ENCODE measurements at places on chromosomes 16 and 17.

- DNase-seq = no peak
These were observed 155.1 kb downstream of the C16orf95 start for GRCh38 chr16:87161822-87162676.

GRCh38 chr17:79049821-79050220, 24.8 kb upstream of the ENGASE start:
- DNase-seq = no peak

- DNase-seq = no peak
These were observed 18.6 kb downstream of the NOD2 start for GRCh38 chr16:50711862-50712559.

DNA sequence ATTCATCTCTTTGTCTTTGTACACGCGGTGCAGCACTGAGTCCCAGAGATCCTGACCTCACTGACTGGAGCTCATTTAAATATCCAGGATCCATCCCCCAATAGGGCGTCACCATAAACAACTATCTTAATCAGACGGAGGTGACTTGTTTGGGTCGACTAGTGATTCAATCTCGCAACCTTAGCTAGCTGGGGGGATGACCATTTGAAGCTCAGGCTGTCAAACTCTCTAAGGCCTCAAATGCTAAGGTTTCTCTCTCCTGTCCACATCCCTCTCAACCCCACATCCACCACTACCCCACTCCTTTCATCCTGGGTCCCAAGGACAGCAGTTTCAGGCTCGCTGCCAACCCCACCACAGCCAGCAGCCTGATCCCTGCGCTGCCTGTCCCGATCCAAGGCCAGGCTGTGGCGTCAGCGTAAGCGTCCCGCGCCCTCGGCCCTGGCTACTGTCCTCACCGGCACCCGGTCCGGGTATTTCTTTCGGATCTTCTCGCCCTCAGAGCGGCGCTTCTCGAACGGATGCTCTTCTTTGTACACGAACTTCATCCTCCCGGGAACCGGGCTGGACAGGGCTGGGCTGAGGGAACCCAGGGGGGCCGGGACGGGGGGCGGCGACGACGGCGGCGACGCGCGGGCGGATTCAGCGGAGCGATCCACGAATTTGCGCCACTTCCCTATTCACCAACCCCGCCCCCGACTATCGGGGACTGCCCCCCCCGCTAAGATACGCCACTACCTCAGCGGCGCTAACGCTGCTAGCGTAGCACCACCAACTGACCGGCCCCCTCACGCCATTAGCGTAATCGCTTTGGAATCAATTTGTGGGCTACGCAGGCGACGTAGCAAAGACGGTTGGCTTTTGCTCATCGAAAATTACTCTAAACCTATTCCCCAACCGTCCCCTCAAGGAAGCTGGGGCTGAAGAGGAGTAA, at the start of gene GABARAP:
TSS of gene GABARAP (minus strand) at position 667 of the 934 bp plus-strand sequence. CDS start at position 548, 119 bp downstream.
- peak; percentile 91 for DNase-seq

- DNase-seq = peak; percentile 28
These were observed 42.1 kb downstream of the CYB5B start for GRCh38 chr16:69466547-69466946.

- no peak for DNase-seq
These were observed 34.2 kb upstream of the IRX3 start for GRCh38 chr16:54320697-54321340.

DNA sequence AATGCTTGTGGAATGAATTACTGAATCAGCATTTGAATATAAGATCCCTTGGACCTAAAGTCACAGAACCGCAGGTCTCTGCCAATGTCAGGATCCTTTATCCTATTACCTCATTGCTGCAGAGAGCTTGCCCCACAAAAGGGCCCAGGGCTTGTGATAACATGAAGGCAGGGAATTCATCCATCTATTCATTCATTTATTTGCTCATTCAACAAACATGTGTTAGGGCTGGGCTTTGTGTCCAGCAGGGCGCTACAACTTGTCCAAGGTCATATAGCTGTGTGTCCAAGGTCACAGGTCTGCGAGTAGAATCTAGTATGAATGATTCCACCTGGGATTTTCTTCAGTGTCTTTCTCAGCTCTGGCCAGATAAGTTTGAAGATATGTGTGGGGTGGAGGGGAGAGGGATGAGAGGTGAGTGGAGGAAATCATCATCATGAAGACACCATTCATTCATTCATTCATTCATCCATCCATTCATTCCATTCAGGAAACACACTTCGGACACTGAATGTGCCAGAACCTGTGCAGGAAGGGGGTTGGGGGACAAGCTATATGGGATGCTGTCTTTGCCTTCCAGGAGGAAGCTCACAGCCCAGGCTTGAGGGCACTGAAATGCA, 1.3 kb upstream of the UNC45B start:
- DNase-seq = no peak

DNA sequence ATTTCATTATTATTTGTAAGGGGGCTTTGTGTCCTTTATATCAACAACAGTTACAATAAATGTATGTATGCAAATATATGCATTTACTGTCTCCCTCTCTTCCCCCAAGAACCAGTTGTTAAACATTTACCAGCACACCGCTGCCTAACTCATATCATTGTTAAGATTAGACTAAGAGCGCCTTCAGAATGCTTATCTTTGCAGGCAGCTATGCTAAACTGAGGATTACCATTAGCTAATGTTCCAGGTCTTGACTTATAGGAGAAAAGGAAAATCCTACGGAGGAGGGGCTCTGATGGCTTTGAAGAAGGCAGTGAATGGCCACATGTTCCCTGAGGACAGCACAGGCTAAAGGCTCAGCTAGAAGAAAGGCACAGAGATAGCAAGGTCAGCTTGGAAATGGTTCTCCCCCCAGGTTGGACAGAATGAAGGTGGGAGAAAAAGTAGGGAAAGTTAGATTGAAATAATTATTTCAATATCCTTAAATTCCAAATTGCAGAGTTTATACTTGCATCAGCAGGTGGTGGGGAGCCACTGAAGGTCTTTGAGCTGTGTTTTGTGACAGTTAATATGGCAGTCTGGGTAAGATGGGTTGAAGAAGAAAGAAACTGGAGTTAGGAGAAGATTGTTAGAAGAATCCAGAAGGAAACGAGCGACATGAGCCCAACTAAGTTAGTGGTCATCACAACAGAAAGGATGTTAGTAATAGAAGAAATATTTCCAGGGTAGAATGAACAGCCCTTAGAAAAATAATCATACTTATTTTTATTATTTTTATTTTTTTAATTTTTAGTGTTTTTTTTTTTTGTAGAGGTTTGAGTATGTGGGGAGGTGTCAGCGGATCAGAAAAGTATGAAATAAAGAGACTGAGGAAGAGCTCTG, 87.0 kb upstream of the MAF start:
- DNase-seq = no peak

- no peak for DNase-seq
These were observed 5.5 kb downstream of the NR1D1 start for GRCh38 chr17:40094874-40095273.

GRCh38 chr17:29396066-29396465, 5.9 kb downstream of the TAOK1 start:
- no peak for DNase-seq

- no peak for DNase-seq
These were observed 74.0 kb upstream of the CREBBP start for GRCh38 chr16:3954411-3954921.

- DNase-seq = no peak
These were observed 38.8 kb downstream of the ERN1 start for GRCh38 chr17:64091116-64091515.

GRCh38 chr17:67378454-67379250, 1.6 kb downstream of the PITPNC1 start:
- DNase-seq = peak; percentile 79

- DNase-seq = no peak
These were observed 2.3 kb downstream of the CCL4 start for GRCh38 chr17:36105781-36106492.

- DNase-seq = peak; percentile 63
These were observed 62.0 kb downstream of the IL21R start for GRCh38 chr16:27463741-27464591.

DNA sequence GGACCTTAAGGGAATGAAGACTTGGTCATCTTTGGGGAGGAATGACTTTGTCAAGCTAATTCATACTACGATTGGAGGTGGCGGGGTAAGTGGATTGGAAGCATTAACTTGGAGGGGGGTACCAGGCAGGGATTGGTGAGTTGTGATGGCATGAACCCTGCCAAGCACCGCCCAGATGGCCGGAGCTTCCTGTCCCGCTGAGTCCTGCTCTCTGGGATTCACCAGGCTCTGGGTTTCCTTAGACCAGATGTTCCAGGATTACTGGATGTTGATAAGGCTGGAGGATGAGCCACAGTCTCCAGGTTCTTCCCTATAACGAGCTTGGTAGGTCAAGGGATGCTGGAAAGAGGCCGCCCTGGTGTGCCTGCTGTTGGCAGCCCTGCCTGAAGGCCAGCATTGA, 154.9 kb downstream of the SDK2 start:
- no peak for DNase-seq

- DNase-seq = no peak
These were observed 12.2 kb upstream of the ZNF267 start for GRCh38 chr16:31861455-31861854.

GRCh38 chr17:58263773-58264172, 17.0 kb downstream of the MPO start:
- no peak for DNase-seq

DNA sequence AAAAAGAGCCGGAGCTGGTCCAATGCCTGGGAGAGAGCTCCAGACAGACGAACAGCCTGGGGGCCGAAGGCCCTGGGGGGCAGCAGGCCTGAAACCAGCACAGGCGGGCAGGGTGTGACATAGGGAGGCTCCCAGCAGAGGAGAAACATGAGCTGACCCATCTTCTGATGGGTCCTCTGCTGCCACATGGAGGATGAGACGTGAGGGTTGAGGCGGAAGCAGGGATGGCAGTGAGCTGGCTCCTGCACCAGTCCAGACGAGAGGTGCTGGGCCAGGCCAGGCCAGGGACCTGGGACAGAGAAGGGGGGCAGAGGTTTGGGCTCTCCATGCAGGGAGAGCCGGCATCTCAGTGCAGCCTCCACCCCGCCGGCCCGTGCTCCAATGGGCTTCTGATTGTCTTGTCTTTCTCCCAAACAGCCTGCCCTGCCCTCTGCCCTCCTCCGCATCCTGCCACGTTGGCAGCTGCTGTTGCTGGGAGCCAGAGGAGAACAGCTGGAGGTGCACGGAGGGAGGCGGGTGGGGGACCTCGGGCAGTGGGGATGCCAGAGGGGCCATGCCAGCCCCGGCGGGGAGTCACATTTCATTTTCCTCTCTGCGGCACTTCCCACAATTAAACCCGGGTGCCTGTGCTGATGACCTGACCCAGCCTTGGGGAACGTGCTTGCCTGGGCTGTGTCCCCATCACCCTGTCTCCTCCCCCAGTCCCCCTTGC, 139.1 kb upstream of the GSE1 start:
- DNase-seq = no peak

GRCh38 chr16:4733211-4733742, 794 bp downstream of the ANKS3 start:
- DNase-seq = no peak
